ENCODE measurements at places on chromosomes 16 and 17. TPM values are rescaled to one million over a fixed set of nuclear protein-coding genes. Genes with fewer than 3 reads are reported as not detected.

Gene TBC1D3L
- 10.6 TPM for total RNA-seq

Gene PCGF2
- total RNA-seq = 8.9 TPM

Gene WFIKKN1
- 1.4 TPM for total RNA-seq

Gene MMP25
- under 0.01 TPM for total RNA-seq

Gene STX1B
- 3.7 TPM for total RNA-seq

Gene TMEM114
- total RNA-seq = not detected

Gene C17orf113
- 0.27 TPM for total RNA-seq

Gene SDR42E2
- total RNA-seq = not detected

Gene PSME3IP1
- total RNA-seq = 80.0 TPM

Gene HS3ST3B1
- total RNA-seq = 0.66 TPM

Gene NXPH3
- total RNA-seq = 22.5 TPM

Gene NPTX1
- 54.8 TPM for total RNA-seq

Gene TNP2
- not detected for total RNA-seq

Gene GNAO1
- total RNA-seq = 28.8 TPM

Gene TBC1D3K
- not detected for total RNA-seq

Gene HBM
- total RNA-seq = not detected

Gene CCDC182
- total RNA-seq = not detected

Gene KRT17
- 5.3 TPM for total RNA-seq

Gene TBC1D3G
- total RNA-seq = not detected

Gene C16orf92
- total RNA-seq = not detected

Gene SLC5A11
- total RNA-seq = 0.14 TPM

Gene DDX42
- 90.5 TPM for total RNA-seq

Gene CCL2
- total RNA-seq = 40.7 TPM

Gene LDHD
- 7.1 TPM for total RNA-seq

Gene HNF1B
- 0.28 TPM for total RNA-seq

Gene KRTAP9-6
- not detected for total RNA-seq

Gene OR1F1
- not detected for total RNA-seq

Gene SRL
- total RNA-seq = 0.33 TPM

Gene TSPOAP1
- 28.4 TPM for total RNA-seq

Gene KRT40
- total RNA-seq = not detected

Gene NOD2
- 2.5 TPM for total RNA-seq

Gene NPIPA3
- 0.71 TPM for total RNA-seq

Gene HEATR9
- total RNA-seq = not detected

Gene CD300A
- total RNA-seq = 3.0 TPM

Gene PPP1R27
- total RNA-seq = not detected

Gene CIBAR2
- not detected for total RNA-seq

Gene PRSS33
- total RNA-seq = not detected

Gene EXOC3L1
- total RNA-seq = 1.6 TPM
